NK-92 treated with Interleukin-12 subunit alpha and Interleukin-12 subunit beta, amount 100 ng/mL, for 24 hours (cell line): ENCODE measurements at places on chromosomes 5 and 9.

GRCh38 chr5:74630453-74631066 is 10.0 kb downstream of the ENC1 start:
- no peak for DNase-seq

DNA sequence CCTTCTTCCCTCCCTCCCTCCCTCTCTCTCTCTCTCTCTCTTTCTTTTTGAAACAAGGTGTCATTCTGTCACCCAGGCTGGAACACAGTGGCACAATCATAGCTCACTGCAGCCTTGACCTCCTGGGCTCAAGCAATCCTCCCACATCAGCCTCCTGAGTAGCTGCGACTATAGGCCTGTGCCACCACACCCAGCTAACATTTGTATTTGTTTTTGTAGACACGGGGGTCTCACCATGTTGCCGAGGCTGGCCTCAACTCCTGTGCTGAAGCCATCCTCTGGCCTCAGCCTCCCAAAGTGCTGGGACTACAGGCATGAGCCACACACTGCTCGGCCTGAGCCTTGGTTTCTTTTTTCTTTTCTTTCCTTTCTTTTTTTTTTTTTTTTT is 45.8 kb downstream of the PLPP7 start:
- DNase-seq: no peak

- DNase-seq: no peak
Measured at GRCh38 chr5:157845914-157846598, 12.9 kb downstream of the CLINT1 start.

DNA sequence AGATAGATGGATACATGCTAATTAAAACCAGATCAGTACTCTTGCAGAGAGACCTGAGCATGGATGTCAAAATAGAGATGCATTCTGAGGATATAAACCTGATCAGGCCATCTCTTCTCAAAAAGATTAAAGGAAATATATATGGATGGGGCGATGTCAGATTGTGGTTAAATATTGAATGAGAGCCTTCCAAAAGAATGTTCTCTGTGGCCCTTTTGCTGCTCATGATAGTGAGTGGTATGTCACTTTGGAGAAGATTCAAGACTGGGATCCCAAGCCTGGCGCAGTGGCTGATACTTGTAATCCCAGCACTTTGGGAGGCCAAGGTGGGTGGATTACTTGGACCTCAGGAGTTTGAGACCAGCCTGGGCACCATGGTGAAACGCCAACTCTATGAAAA is 20.5 kb downstream of the ZNF131 start:
- no peak for DNase-seq

- no peak for DNase-seq
Measured at GRCh38 chr5:607541-608428, 4.4 kb upstream of the CEP72 start.

- no peak for DNase-seq
Measured at GRCh38 chr5:89342106-89342876, 459.3 kb upstream of the MEF2C start.

GRCh38 chr9:100515578-100516494 is 42.9 kb downstream of the TMEFF1 start:
- DNase-seq: no peak

- DNase-seq: no peak
Measured at GRCh38 chr9:15373881-15374280, 48.8 kb upstream of the SNAPC3 start.

GRCh38 chr5:147303251-147303650 is 68.4 kb downstream of the STK32A start:
- no peak for DNase-seq

- DNase-seq: no peak
Measured at GRCh38 chr9:125428060-125428901, 166.7 kb downstream of the GAPVD1 start.

- no peak for DNase-seq
Measured at GRCh38 chr9:76996700-76997099, 22.8 kb upstream of the FOXB2 start.

- DNase-seq: no peak
Measured at GRCh38 chr9:110016340-110016739, 191.6 kb downstream of the C9orf152 start.

DNA sequence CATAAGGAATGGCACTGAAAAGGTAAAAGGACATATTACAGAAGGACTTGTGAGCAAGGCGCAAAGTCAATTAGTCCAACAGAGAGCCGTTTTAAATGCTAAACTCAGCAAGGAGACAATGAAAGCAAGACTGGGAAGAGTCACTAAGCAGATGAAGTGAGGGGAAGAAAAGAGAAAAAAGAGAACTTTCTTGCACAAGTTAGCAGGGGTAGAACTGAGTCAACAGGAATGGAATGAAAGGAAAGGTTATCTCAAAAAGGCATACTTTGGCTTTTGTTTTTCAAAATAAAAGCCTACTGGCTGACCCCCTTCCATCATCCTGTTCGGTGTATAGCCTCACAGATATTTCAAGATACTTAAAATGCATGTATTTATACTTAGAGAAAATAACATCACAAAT is 75.0 kb downstream of the NR6A1 start:
- no peak for DNase-seq

- DNase-seq: no peak
Measured at GRCh38 chr5:17279487-17279886, 62.1 kb downstream of the BASP1 start.

DNA sequence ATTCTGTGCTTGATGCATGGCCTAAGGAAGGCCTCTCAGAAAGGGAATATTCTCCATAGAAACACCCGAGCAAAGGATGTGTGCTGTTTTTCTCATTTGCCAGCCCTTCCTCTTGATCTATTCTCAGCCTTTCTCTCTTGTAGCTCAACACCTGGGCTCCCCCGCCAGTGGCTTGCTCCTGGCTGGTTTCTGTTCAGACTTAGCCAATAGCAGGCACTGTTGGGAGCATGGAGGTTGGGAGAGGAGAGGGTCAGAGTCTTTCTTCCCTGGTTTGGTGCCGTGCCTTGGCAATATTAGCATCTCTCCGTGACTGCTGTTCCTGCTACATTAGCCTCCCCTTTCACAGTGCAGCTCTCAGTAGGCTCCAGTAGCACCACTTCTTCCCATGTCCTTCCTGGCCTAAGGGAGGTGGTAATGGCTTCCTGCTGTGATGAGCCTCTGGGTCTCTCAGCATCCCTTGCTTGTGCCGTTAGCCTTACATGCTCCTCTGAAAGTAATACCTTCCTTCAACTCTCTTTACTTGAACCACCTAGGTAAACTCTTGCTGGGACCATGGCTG is 269.7 kb upstream of the GAS1 start:
- no peak for DNase-seq

GRCh38 chr5:170444181-170444580 is 55.0 kb upstream of the KCNMB1 start:
- no peak for DNase-seq

GRCh38 chr5:164672931-164673694 is 1167.7 kb downstream of the MAT2B start:
- no peak for DNase-seq

DNA sequence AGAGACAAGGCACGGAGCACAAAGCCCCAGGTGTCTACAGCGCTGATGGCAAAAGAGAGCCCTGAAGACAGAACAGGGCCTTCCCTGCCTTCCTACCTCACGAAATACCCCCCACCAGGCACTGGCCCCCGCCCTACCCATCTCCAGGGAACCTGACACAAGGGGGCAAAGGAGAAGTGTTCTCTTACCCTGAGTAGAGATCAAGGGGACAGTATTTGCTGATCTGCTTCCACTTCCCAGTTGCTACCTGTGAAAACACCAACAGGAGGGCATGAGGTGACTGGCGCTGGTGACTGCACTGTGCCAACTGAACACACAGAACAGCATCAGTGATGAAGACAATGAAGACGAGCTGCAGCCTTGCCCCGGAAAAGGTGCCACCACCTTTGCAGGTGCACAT is 27.4 kb downstream of the IPPK start:
- no peak for DNase-seq

GRCh38 chr5:56829137-56829908 is 14.0 kb downstream of the MAP3K1 start:
- DNase-seq: no peak

GRCh38 chr5:58072300-58072965 is 387.5 kb downstream of the PLK2 start:
- DNase-seq: peak; percentile 2

- DNase-seq: no peak
Measured at GRCh38 chr5:53063176-53063575, 46.4 kb downstream of the MOCS2 start.

DNA sequence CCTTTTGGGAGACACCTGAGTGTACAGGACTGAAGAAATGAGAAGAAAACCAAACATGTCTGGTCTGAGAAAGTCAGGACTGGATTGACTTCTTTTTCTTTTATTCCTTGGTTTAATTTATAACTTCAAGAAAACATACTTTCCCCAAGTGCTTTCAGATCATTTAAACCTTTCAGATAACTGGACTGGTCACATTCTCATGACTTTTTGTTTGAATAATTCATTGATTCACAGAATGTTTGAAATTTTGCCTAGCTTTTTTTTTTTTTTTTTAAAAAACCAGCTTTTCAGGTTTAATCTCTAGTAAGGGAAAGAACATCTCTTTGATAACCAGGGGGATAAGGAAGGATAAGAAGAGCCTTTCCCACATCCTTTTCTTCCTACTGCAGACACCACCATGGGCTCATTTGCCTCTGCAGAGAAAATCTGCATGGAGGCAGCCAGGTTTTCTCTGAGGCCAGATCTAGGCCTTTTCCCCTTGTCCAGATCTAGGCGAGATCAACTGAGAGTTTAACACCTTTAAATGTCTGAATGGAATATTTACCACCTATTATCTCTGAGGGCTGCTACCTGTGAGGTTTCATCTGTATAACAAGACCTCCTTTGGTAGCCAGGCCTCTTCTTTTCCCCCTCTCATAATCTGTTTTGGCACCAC is 45.0 kb upstream of the SLC28A3 start:
- no peak for DNase-seq

DNA sequence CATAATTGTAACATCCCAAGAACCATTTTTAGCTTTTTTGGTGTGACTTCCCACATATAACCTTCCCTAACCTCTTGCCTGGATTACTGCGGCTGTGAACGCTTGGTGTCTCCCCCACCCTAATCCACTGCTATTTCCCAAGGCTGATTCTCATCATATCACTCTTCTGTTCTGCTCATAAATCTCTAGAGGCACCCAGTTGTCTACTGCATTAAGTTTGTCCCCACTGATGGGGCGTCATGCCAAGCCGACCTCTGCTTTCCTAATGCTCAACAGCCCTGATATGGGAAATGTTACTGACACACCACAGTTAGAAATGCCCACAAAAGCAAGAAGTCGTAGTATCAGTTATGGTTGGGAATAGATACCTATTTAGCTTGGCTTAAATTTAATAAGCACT is 24.4 kb downstream of the NPR3 start:
- no peak for DNase-seq

DNA sequence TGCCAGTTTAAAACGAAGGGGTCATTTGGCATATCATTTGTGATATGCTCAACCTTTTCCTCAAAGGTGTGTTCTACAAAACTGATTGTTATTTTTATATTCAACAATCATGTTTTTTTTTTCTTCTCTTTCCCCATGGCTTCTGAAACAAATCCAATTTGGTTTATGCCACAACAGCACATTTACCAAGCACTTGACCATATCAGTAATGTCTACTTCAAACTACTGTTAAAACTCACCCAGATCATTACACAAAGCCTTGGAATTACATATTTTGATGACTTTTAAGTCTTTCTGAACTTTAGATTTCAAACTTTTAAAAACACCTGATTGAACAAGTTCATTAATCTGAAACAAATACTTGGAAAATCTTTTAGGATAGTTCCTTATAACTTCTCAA is 29.2 kb downstream of the PWWP2A start:
- no peak for DNase-seq

DNA sequence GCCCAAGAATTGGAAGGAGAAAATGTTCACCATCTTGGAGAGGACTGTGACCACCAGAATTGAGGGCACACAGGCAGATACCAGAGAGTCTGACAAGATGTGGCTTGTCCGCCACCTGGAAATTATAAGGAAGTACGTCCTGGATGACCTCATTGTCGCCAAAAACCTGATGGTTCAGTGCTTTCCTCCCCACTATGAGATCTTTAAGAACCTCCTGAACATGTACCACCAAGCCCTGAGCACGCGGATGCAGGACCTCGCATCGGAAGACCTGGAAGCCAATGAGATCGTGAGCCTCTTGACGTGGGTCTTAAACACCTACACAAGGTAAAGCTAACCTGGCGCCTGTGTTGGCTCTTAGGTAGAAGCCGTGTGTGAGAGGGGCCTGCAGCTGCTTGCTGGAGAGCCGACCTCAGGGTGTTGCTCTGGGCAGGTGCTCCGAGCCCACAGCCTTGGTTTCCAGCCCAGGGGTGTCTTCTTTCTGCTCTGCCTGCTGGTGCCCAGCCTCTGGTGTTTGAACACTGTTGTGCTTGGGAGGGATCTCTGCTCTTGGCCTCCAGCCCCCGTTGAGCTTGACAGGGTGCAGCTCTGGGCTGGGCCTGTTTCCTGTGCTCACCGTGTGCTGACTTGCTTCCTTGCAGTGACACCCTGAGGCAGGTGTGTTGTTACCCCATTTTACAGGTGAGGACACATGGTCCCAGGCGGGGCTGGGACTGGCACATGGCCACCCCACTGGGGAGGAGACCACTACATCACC is 10.9 kb downstream of the EXOC3 start:
- DNase-seq: no peak

- DNase-seq: no peak
Measured at GRCh38 chr5:5386329-5386728, 36.1 kb upstream of the ICE1 start.
